ENCODE measurements at places on chromosomes 3 and 15. TPM values are rescaled to one million over a fixed set of nuclear protein-coding genes. Genes with fewer than 3 reads are reported as not detected.

DNA sequence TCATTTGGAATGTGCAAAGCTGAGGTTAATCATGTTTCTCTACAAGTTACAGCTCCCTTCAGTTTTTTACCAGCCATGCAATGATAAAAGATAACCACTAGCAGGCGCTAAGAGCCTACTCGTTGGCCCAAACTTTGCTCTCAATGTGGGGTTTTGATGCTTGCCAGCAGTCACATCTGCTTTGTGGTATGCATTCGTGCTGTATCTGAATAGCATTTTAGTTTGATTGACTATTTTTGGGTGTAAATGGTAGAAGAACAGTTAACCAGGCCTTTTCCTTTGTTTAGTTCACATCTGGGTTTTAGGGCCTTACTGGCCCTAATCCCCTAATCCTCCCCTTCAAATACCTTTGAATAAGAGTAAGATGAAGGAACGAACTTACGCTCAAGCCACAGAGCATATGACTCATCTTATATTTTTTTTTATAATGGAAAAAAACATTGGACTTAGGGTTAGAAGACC is 4.4 kb upstream of the CLDN11 start:
- no peak for DNase-seq
- no peak overlapping the region for H3K4me3 ChIP-seq
- peak overlapping the region; percentile 3 for H3K27ac ChIP-seq
- peaks cover 15% of the 10 kb centered on the region for H3K4me1 ChIP-seq
- H3K27me3 ChIP-seq = no peaks in the 10 kb centered on the region
- H3K36me3 ChIP-seq = no peaks in the 10 kb centered on the region

DNA sequence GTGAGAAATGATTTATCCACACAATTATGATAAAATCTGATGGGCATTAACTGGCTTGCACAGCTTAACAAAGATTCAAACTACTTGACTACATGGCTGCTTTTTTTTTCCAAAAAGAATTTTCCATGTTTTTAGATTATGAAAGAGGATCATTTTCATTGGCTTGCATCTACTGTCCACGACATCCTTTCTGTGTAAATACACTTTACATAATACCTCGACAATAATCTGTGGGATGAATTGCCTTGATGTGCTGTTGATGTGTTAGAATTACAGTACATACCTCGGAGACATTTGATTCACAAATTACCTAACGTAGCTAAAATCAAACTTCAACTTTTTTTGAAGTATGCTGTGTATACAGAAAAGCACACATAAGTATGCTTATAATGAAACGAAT is 104.4 kb downstream of the PPP2R3A start:
- no peak for DNase-seq
- H3K27me3 ChIP-seq = no peaks in the 10 kb centered on the region
- no peaks in the 10 kb centered on the region for H3K36me3 ChIP-seq

- H3K4me3 ChIP-seq = no peak overlapping the region
- no peak for DNase-seq
- H3K36me3 ChIP-seq = no peaks in the 10 kb centered on the region
- no peaks in the 10 kb centered on the region for H3K27me3 ChIP-seq
- H3K27ac ChIP-seq = no peak overlapping the region
- no peaks in the 10 kb centered on the region for H3K4me1 ChIP-seq
Observed at GRCh38 chr3:152083135-152083534, 185.6 kb upstream of the MBNL1 start.

DNA sequence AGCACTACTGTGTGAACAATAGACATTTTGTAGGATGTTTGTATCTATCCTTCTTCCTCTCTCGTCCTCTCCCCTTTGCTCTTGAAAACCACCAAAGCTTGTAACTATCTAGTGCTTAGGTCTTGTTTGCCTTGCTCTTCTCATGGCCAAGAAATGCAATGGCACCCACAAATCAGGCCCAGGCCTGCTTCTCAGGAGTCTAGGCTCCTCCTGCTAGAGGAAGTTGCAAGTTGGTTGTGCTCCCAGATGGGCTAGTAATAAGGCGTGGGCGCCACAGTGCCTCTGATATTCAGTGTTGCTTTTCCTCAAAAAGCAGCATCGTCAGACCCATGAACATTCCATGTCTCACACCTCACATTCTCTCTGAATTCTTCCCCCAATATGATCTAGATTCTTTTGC is 28.7 kb downstream of the ZNF385D start:
- H3K36me3 ChIP-seq = no peaks in the 10 kb centered on the region
- H3K4me1 ChIP-seq = peaks cover 3% of the 10 kb centered on the region
- no peak for DNase-seq
- no peaks in the 10 kb centered on the region for H3K27me3 ChIP-seq

- H3K4me1 ChIP-seq = no peaks in the 10 kb centered on the region
- H3K27ac ChIP-seq = no peak overlapping the region
- no peaks in the 10 kb centered on the region for H3K27me3 ChIP-seq
- DNase-seq = no peak
- no peak overlapping the region for H3K4me3 ChIP-seq
Observed at GRCh38 chr3:108042300-108042699, 48.5 kb downstream of the CD47 start.

DNA sequence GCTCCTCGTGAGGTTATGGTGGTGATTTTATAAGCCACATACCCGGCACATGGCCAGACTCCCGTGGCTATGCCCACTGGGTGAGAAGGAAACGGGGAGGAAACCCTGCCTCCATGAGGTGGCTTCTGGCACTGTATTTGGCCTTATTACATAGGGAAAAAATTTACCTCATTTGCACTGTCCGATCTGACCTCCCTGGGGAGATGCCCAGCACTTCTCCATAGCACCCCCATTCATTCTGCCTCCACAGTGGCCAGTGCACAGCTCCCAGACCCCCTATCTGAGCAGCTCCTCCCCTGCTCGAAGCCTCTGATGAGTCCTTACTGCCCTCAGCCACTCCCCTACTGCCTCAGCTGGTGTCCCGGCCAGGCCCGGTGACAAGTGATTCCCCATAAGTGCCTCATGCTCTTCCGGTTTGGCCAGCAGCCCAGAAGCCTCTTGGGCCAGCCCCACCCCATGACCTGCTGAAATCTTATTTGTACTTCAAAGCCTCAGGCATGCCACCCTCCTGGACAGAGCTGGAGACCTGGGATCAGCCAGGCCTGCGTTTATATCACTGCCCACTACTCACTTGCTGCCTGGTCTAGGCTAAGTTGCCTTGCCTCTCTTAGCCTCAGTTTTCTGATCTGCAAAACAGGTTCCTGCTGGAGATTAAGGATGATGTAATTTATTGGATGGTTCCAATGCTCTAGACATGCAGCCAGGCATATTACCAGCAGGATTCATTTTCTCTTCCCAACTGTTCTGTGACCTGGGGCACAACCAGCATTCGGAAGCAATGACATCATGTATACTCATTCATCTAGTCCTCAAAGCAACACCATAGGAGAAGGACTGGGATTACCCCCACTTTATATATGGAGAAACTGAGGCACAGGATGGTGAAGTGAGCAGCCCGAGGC is 30.6 kb upstream of the SLC6A6 start:
- peaks cover 15% of the 10 kb centered on the region for H3K4me1 ChIP-seq
- H3K36me3 ChIP-seq = no peaks in the 10 kb centered on the region
- peak; percentile 93 for DNase-seq
- no peak overlapping the region for H3K27ac ChIP-seq
- H3K4me3 ChIP-seq = no peak overlapping the region

DNA sequence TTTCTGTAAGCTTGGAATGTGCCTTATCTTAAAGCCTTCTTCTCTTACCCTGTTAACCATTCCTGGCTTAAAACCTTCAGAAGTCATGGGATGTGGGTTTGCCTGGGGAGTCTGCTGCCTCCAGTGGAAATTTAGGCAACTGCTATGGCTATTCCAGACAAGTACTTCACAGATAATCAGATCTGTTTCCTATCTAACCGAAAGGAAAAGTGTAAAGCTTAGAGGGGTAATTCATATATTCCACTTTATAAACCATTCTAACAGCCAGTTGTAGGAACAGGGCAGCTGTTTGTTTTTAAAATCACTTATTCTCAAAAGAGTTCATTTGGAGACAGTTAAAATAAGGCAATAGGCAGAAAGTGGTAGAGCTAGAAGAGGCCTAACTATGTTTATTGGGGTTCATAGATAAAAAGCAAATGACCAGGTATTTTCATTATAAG is 219.9 kb downstream of the TCF12 start:
- DNase-seq = peak; percentile 23
- peaks cover 8% of the 10 kb centered on the region for H3K4me1 ChIP-seq
- no peak overlapping the region for H3K4me3 ChIP-seq
- no peak overlapping the region for H3K27ac ChIP-seq
- H3K36me3 ChIP-seq = no peaks in the 10 kb centered on the region
- H3K27me3 ChIP-seq = no peaks in the 10 kb centered on the region

DNA sequence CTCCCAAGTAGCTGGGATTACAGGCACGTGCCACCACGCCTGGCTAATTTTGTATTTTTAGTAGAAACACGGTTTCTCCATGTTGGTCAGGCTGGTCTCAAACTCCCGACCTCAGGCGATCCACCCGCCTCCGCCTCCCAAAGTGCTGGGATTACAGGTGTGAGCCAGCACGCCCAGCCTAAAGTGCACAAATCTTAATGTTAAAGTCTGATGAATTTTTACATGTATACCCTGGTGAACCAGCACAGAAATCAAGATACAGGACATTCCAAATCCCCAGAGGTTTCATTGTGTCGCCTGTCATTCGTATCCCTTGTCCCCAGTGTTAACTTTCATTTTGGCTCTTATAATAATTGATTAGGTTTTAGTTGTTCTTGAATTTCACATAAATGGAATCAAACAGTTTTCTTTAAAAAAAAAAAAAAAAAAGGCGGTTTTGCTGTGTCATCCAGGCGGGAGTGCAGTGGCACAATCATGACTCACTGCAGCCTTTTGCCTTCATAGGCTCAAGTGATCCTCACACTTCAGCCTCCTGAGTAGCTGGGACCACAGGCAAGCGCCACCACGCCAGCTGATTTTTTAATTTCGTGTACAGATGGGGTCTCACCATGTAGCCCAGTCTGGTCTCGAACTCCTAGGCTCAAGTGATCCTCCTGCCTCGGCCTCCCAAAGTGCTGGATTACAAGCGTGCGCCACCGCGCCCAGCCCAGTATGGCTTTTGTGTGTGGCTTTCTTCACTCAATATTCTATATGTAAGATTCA is 1.5 kb upstream of the TM4SF19 start:
- no peaks in the 10 kb centered on the region for H3K27me3 ChIP-seq
- no peak for DNase-seq
- H3K36me3 ChIP-seq = no peaks in the 10 kb centered on the region
- peaks cover 20% of the 10 kb centered on the region for H3K4me1 ChIP-seq
- H3K4me3 ChIP-seq = no peak overlapping the region
- peak overlapping the region; percentile 62 for H3K27ac ChIP-seq

- DNase-seq = no peak
- no peak overlapping the region for H3K4me3 ChIP-seq
- H3K36me3 ChIP-seq = no peaks in the 10 kb centered on the region
- no peaks in the 10 kb centered on the region for H3K27me3 ChIP-seq
- H3K4me1 ChIP-seq = no peaks in the 10 kb centered on the region
- no peak overlapping the region for H3K27ac ChIP-seq
Observed at GRCh38 chr3:13706451-13706850, 157.5 kb downstream of the FBLN2 start.

- no peak overlapping the region for H3K27ac ChIP-seq
- H3K4me1 ChIP-seq = peaks cover 12% of the 10 kb centered on the region
- no peak for DNase-seq
Observed at GRCh38 chr3:43005981-43006380, 26.9 kb downstream of the GASK1A start.

- peak; percentile 80 for DNase-seq
- peak overlapping the region; percentile 98 for H3K27ac ChIP-seq
Observed at GRCh38 chr3:70861855-70862254, 549.4 kb upstream of the MDFIC2 start.

DNA sequence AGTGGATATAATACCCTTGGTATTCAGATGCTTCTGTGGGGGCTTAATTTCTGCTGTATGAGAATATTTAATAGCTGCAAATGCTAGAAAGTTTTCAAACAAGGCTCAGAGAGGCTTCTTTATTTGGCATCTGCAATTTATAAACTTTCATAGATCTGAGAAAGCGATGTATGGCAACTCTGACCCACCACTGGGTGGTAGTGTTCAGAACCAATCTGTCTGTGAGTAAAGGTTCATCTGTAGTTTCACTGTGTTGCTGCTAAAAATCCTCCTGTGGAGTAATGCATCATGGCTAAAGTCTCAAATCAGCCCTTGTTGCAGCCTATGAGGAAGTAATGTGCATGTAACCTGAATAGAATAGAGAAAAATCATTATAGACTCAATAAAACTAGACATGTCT is 47.4 kb downstream of the CLSTN2 start:
- H3K4me3 ChIP-seq = no peak overlapping the region
- no peaks in the 10 kb centered on the region for H3K4me1 ChIP-seq

The RTP3 gene
- not detected for total RNA-seq

The TUSC7 gene
- not detected for total RNA-seq

The GRK7 gene
- not detected for total RNA-seq
